Stimulated activated CD8-positive, alpha-beta memory T cell treated with anti-CD3 and anti-CD28 coated beads, Interleukin-2, amount 100 ng/mL, for 1 hour (primary cell): ENCODE measurements at places on chromosomes 12 and 14.

GRCh38 chr12:124915239-124916236 lies 1.1 kb upstream of the UBC start:
- no peak for DNase-seq

DNA sequence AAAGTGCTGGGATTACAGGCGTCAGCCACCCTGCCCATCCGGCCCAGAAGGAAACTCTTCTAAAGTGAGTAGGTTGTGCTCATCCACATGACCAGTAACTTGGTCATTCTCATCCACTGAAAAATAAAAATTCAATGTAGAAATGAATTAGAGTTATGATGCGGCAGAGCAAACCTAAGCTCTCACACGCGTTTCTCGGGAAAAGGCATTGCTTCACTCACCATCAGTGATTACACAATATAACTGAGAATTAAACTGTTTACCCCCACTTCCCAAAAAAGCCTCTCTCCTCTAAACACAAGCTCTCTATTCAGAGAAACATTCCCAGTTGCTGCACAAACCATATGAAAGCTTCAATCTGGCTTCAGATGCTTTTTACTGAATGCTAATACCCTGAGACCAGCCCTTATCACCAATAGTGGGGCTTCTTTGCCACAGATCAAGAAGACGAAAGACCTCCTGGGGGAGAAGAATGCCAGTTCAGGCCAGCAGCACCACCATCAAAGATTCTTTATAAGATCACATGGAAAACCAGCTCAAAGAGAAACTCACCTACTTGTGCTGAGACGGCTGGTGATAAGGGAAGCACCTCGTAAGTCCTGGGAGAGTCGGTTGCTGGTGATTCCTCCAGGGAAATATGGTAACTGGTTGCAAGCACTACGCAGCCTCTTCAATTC lies 121.5 kb upstream of the SFSWAP start:
- DNase-seq = no peak

DNA sequence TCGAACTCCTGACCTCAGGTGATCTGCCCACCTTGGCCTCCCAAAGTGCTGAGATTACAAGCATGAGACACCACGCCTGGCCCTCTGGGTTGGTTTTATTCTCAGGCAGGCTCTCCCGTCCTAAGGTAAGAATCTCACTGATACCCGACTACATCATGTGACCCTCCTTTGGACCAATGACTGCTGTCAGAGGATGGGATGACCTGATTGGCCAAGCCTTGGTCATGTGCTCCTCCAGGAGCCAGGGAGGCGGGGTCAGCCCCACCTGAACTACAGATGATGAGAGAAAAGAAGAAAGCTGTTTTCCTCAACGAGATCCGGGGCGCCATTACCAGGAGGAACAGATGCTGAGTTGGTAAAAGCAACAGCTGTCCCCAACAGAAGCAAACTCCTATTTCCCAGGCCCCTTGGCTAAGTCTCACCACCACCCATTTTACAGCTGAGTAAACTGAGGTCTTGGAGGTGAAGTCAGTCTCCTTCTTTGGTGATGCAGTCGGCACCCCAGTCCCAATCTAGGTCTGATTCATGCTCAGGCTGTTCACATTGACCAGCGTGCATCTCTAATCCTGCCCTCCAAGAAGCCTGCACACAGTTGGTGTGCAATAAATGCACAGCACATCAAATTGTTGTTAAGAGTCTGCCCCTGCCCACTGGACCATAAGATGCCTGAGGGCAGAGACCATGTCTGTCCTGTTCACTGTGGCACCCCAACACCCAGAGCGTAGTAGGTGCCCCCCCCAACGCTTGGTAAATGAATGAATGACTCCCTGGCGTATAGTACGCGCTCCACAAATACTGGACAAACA lies 118.8 kb downstream of the SCARB1 start:
- DNase-seq = no peak

GRCh38 chr12:83818881-83819280 lies 1093.7 kb downstream of the SLC6A15 start:
- no peak for DNase-seq

DNA sequence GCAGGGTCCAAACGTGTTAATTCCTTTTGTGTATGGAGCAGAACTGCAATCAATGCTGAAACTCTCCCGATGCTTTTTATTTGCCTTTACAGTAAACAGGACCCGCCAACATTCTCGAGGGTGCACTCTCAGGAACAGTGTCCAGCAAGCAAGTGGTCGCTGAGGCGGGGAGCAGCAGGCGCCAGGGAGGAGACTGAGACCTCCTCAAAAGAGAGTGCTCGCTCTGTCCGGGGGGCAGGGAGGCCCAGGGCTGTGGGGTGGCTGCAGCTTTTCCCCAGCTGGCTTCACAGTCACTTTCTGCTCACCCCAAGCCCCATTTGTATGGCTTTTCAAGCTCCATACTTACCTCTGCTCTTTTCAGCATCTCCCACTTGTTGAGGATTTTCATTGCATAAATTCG lies 49.2 kb downstream of the CDC42BPB start:
- DNase-seq = no peak

DNA sequence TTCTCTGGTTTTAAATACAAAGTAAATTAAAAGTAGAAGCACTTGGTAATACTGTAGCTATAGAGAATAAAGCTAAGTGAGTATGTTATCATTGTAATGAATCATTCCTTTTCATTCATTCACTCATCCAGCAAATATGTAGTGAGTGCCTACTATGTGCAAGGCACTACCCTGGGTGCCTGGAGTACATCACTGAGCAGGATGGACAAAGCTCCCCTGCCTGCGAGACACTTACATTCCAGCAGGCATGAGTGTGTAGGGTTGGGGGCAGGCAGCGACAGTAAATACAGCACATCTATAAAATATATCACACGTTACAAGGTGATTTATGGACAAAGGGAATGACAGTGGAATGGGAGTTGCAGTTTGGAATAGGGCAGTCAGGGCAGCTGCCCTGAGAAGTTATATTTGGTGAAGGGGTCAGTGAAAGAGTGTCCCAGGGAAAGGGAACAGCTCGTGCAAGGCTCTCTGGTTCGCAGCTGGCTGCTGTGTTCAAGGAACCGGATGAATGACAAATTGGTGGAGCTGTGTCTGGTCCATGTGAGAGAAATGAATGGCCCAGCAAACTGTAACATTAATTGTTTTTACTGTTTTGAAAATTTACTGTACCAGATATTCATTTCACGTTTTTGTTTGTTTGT lies 159.6 kb downstream of the CRADD start:
- DNase-seq = no peak

- no peak for DNase-seq
These were observed 44.7 kb downstream of the ATF7IP start for GRCh38 chr12:14410177-14410576.

DNA sequence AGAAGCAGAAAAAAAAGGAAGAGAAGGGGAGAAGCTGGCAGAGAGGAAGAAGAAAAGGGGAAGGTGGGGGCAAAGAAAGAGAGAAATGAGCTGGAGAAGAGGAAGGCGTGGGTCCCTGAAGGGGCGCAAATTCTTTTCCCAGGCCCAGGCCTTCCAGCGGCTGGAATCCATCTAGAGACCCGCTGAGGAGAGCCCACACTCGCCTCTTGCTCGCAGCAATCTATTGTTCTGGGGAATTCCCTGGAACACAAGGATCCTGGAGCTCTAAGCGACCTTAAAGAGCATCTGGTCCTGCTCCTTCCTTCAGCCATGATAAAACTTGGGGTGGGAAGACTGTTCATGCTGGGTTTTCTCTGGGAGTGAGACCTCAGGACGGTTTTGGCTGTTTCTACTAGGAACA lies 41.2 kb upstream of the FKBP4 start:
- no peak for DNase-seq

DNA sequence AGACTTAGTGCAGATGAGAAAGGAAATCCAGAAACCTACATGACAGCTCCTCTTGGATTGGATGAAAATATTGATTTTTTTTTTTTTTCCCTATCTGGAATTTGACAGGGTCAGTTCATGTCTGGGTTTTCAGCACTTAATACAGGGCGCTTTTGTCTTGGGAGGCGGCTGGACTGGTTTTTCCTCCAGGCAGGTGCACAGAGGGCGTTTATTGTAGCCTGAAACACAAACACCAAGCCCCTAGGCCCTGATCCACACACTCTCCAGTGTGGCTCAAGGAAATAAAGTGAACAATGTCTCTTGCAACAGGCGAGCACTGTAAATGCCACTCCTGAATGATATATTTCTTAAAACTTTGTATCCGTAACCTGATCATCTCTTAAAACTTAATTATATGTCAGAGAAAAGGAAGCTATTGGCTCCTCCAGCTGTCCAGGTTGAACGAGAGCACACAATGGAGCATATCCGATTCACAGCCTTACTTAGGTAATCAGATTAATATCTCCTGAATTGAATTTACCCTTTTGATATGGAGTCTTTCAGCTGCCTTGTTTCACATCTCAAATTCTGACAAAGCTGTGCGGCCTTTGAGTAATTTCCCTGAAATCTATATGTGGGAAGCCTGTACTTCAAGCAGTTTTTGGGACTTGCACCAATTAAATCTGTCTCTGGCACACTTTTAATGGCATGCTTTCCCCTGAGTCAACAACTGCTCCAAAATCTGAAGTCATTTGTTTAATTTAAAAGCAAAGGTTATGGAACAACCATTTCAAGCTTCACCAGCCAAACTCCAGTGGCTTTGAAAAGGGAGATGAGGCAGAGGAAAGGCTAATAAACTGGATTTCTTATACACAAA lies 485.7 kb downstream of the ZFP36L1 start:
- DNase-seq = no peak

DNA sequence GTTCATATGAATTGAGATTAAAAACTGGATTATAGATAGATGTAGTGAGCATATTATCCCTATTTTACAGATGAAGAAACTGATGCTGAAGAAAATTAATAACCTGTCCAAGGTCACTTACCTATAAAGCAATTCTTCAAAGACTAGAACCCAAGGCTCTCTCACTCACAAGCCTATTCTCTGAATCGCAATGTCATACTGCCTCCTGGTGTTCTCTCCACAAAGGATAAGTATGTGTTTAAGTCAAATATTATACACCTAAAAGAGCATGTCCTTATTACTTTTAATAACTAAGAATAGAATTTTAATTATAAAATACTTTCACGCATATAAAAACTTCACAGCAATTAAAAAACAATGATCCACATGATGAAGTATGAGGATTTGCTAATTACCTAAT lies 721.3 kb upstream of the USP15 start:
- DNase-seq = no peak

DNA sequence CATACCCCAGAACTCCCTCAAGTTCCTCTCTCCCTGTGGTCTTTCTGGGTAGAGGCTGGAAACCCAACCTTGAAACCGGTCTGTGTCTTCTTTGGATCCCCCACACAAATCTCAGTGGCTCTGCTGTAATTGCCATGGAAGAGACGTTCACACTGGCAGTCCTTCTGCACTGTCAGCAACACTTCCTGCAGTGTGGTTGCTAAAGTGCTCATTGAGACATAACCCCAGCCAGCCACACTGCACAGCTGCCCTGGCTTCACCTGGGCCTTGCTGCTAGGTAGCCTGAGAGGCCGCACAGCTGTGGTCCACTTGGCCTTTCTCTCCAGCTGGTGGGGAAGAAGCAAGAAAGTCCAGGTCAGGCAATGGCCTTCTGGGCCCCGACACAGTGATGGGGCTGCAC lies 2.4 kb downstream of the GZMH start:
- no peak for DNase-seq

DNA sequence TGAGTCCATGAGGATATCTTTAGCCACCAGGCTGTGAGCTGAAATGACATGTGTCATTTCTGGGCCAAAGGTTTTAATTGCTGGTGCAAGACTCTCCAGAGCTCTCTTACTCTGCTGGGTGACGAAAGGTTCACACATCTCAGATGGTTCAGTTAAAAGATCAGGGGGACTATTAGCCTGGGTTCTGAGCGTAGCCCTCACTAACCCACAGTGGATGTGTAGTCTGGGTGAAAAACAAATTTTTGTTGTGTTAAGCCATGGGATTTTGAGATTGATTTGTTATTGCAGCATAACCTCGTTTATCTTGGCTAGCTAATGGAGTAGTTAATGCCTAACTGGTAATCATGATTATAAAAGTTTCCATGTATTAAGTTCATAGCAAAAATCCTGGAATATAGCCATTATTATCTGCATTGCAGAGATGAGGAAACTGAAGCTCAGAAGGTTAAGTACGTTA lies 251.5 kb downstream of the RMST start:
- DNase-seq = no peak

GRCh38 chr12:72491426-72491825 lies 219.3 kb downstream of the TRHDE start:
- no peak for DNase-seq

DNA sequence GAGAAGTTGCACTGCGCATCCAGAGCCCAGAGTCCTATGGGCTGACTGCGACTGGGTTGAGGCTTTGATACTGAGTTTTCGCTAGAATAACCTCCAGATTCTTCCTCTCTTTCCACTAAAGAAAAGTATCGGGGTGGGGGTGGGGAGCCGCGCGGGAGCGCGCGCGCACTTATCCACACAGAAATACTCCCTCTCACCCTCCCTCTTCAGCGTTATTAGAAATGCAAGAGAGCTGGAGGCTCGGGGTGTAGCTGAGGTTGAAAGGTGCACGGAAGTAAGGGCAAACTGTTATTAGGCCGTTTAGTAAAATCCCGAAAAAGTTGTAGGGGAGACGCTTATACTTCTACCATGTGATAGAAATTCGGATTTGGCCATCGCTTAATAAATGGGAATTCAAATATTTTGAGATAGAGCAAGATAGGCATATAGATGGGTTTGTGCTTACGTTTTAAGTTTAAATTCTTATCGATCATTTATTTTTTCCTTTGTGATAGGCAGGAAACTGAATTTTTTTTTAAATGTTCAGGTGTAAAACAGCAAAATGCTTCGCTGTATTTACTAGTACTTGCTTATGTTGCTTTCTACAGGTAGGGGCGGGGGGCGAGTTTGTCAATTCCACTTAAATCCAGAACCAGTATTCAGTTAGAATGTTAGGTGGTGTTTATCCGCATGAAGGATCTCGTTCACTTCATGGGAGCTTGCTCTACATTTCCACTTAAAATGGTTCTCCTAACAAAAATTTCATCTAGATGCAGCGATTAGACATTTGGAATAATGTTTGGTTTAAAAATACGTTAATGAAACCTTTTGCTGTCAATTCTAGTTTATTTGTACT lies 1.1 kb downstream of the ARHGAP5 start:
- no peak for DNase-seq

GRCh38 chr12:45909041-45909713 lies 81.2 kb downstream of the SCAF11 start:
- no peak for DNase-seq

DNA sequence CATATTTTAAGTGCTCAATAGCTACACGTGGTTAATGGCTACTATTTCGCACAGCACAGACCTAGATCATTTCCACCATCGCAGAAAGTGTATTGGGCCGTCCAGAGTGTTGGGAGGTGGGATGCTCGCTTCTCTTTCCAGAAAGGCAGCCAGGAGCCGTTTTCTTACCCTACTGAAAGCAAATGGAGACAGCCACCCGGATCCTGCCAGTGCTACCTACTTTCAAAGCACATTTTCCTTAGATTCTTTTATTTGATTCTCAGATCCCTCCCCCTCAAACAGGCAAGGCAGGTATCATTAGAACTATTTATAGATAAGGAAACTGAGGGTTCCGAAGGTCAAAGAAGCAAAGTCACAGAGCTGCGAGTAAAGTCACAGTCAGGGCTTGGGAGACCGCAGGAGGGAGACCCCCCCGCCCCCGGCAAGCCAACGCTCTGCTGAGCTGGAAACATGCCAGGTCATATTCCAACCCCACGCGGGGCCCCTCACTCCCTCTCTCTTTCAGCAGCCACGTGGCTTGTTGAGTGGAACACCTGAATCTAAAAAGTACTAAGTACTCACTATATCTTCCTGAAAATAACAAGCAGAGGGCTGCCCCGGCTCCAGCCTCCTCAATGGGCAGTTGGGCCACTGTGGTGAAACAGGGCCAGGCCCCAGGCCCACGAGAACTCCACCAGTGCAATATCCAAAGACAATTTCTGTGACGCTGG lies 36.2 kb downstream of the PRIMA1 start:
- DNase-seq = no peak
